Activated effector memory CD4-positive, alpha-beta T cell treated with Interleukin-2 at 50 U/mL for 16 hours (primary cell): ENCODE measurements at places on chromosomes 12 and 14.

DNA sequence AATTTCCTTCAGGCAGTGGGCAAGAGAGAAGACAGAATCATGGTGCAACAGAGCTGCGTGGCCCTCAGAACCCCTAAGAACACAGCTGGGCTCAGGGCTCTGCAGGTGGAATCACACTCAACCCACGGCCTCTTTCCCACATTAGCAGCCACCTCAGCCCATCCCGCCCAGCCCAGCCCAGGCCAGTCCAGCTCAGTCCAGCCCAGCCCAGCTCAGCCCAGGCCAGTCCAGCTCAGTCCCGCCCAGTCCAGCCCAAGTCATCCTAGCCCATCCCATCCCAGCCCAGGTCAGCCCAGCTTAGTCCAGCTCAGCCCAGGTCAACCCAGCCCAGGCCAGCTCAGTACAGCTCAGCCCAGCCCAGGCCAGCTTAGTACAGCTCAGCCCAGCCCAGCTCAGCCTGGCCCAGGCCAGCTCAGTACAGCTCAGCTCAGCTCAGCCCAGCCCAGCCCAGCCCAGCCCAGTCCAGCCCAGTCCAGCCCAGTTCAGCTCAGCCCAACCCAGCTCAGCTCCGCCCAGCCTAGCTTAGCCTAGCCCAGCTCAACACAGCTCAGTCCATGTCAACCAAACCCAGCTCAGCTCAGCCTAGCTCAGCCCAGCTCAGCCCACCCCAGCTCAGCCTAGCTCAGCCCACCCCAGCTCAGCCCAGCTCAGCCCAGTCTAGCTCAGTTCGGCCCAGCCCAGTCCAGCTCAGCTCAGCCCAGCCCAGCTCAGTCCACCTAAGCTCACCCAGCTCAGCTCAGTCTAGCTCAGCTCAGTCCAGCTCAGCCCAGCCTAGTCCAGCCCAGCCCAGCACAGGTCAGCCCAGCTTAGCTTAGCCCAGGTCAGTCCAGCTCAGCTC, 183.1 kb downstream of the TMEM121 start:
- no peak for DNase-seq

GRCh38 chr12:55420307-55420962, 5.6 kb upstream of the OR6C76 start:
- DNase-seq: no peak

- no peak for DNase-seq
These were observed 37.2 kb downstream of the RDH12 start for GRCh38 chr14:67738740-67739504.

DNA sequence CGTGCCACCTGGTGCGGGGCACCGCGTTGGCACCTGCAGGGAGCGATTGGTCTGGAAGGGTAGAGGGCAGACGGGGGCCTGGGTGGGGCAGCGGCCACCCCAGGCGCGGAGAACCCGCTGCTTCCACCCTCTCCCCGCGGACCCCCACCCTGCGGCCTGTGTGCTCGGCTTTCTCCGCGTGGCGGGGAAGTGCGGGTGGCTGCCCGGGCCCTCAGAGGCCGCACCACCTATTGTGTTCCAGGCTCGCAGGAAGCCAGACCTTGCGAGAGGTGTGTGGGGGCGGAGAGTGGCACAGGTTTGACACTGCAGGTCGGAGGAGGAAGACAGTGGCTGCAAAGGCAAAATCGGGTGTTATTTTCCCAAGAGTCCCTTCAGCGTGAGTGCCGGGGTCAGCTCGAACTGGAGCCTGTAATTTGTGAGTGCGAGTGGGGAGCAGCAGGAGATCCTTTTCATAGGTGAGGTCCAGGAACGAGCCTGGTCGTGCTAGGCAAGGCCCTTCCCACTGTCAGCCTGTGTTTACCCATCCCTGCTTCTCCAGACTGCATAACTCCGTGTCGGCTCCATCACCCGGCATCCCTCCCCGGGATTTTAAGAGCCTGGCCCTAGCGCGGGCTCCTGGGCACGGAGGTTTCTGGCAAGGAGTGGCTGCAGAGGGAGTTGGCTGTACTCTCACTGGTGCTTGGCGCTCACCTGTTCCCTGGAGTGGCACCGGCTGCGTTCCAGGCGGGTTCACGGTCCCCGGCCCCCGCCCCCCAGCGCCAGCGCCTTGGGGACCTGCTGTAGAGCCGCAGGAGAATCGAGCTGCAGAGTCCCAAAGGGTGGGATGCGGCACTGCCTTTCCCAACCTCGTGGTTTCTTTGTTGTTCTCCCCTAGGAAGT, 935 bp downstream of the TBC1D30 start:
- no peak for DNase-seq

- DNase-seq: no peak
These were observed 26.2 kb downstream of the SLC4A8 start for GRCh38 chr12:51450806-51451205.

GRCh38 chr12:102197789-102198188, at the start of gene PMCH:
Gene PMCH (minus strand): TSS chr12:102197833. CDS start chr12:102197770, 63 bp downstream.
- no peak for DNase-seq

- DNase-seq: no peak
These were observed 445 bp downstream of the CERS5 start for GRCh38 chr12:50166799-50167048.

DNA sequence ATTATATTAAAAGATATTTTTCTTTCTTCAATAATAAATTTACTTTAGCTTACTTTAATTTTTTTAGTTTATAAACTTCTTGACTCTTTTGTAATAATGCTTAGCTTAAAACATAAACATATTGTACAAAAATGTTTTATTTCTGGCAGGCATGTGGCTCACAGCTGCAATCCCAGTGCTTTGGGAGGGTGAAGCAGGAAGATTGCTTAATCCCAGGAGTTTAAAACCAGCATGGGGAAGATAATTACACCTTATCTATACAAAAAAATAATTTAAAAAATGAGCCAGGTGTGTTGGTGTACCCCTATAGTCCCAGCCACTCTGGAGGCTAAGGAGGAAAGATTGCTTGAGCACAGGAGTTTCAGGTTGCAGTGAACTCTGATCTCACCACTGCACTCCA, 120.7 kb downstream of the GPHN start:
- no peak for DNase-seq

GRCh38 chr12:21938879-21939278, 2.3 kb downstream of the ABCC9 start:
- DNase-seq: no peak

GRCh38 chr12:110253176-110253575, 27.9 kb upstream of the ATP2A2 start:
- no peak for DNase-seq

- no peak for DNase-seq
These were observed 722.1 kb downstream of the TMTC2 start for GRCh38 chr12:83408851-83409250.

DNA sequence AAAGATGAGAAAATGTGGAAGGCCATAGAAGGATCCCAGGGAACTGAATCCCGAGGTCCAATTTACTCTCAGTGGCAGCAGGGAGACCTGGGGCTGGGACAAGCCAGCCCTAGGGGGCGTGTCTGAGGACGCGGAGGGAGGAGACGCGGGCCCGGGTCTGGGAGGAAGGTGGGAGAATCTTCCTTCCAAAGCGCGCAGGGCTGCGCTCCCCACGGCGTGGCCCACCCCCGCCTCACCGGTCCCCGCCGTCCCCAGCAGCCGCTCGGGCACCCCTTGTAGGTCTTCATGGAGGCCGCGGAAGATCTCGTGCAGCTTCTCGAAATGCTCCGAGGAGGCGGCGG, 323 bp downstream of the VTI1B start:
- peak; percentile 33 for DNase-seq

DNA sequence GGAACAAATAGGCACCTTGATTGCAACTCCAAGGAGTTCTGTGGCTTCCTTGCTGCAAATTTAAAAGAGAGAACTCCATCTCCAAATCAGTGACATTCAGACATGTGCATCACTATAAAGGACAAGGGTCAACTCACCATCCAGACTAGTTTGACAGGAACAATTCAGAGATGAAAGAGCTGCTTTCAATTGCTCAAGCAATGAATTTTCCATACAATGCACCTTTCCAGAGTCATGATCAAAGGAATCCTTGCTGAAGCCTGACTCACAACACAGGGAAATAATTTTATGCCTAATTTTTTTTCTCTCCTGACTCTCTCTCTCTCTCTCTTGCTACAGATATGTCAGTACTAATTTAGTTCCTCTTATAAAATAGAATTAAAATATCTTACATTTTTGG, 380.5 kb upstream of the GARIN6 start:
- no peak for DNase-seq

- DNase-seq: no peak
These were observed 506.2 kb upstream of the TBX3 start for GRCh38 chr12:115190010-115190770.

DNA sequence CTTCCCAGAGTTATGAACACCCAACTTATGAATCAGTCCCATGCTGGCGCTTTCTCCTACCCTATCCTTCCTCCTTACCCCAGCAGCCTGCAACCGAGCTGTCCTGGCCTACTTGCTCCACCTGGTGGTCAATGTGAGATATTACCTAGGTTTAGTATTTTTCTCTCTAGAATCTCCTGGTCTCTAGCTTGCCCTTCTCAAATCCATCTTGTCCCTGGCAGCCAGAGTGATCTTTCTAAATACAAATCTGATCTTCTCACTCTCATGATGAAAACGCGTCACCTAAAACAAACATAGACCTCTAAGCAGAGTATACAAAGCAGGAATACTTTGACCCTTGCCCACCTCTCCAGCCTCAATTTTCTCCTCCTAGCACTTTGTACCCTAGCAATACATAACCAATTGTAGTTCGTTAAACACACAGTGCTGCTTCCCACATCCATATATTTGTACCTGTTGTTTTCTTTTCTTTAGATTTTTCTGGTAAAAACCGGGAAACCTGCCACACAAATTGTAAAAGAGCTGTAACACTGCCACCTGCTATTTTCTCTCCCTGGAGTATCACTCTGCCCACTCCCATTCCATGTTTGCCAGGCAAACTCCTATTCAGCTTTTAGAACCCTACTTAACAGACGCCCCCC, 20.0 kb upstream of the TCP11L2 start:
- peak; percentile 12 for DNase-seq

DNA sequence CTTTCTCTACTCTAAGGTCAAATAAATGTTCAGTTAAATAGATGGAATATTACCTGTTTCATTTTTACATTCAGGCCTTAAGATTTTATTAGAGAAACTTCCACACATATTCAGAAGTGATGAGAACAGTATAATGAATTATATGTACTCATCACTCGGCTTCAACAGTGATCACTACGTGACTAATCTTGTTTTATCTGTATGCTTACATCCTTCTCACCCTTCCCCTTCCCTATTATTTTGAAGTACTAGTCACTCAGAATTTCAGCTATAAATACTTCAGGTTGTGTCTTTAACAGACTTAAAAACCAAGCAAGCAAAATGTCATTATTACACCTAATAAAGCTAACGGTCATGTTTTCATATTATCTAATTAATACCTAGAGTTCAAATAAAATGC, 34.9 kb downstream of the ETV6 start:
- DNase-seq: no peak

DNA sequence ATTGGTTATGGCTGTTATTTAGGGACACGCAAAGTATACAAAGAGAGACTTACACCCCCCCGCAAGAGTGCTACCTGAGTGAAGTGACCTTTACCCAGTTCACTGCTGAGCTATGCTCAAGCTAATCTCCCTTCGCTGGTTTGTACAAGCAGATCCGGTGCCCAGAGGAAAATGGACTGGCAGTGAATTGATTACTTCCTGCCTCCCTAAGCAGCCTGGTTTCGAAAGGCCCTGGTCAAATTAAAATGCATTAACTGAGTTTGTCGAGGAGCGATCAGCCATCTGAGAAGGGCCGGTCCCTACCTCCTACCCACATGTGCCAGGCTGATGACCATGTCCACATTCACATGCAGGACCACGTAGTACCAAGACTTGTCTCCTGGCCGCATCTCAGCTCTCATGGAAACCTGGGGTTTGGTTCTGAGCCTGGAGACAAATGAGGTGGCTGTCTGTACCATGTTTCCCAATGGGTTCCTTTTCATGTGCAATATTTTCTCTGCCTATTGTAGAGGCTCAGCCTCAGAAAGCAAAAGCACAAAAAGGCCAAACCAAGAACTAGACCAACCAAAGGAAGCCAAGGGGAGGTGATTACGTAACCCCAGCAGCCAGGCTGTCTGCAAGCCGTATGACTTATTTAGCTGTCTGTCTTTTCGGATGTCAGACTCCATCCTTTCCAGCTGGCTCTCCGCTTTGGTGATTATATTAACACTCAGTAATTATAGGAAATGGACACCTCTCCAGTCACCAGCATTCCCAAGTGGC, 284.7 kb upstream of the PWP1 start:
- no peak for DNase-seq

DNA sequence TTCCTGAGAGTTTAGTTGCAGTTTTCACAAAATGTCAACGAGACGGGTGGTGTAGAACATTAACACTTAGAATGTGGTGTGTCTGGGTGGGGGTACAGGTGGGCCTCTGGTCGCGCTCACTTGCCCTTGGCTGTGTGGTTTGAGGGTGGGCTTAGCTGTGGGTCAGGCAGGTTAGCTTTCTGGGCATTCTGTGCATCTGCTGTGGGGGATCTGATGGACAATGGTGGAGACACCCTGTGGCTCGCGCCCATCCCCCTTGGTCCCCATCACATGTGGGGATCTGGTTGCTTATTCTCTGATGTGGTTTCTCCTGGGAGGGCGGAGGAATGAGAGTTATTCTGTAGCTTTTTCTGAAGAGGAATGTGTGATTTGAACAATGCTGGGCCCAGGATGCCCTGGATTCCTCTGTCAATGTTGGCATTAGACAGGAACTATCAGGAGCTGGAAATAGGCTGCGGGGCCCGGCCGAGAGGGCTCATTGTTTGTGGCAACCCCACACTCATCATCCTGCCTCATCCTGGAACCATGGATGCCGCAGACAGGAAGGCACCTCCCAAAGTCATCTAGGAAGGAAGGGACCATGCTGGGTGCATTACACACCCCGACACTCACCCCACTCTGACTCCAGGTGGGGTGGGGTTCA, 101.6 kb downstream of the TSPAN9 start:
- no peak for DNase-seq

DNA sequence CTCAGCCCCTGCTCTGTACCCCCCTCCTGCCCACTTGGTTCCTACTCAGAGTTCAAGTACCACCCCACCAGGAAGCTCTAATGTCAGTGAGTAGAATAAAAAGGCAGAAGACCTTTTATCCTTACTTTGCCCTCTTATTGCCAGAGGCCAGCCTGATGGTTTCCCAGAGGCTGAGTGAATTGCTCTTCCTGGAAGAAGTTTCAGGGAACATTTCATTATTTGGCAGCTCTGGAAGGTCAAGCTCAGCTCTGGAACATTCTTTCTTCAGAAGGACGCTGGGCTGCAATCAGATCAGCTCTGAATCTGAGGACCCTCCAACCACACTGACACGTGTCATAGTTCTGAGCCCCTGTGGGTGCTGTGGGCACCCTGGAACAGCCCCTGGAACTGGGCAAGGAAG, 188.9 kb downstream of the ETV6 start:
- DNase-seq: no peak

DNA sequence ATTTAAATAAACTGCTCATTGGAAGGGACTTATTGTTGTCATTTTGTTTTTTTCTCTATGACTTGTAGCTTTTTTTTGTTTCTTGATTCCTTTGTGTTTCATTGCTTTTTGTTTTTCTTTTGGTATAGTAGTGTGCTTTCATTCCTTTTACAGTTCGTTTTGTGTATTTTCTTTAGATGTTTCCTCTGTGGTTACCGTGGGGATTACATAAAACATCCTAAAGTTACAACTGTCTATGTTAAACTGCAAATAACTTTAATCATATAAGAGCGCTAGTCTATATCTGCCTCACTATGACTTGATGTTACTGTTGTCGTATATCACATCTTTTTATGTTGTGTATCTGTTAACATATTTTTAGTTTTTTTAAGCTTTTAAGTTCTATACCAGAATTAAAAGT, 86.9 kb downstream of the ATF7IP start:
- no peak for DNase-seq
